ENCODE measurements at places on chromosomes 2 and 18.

DNA sequence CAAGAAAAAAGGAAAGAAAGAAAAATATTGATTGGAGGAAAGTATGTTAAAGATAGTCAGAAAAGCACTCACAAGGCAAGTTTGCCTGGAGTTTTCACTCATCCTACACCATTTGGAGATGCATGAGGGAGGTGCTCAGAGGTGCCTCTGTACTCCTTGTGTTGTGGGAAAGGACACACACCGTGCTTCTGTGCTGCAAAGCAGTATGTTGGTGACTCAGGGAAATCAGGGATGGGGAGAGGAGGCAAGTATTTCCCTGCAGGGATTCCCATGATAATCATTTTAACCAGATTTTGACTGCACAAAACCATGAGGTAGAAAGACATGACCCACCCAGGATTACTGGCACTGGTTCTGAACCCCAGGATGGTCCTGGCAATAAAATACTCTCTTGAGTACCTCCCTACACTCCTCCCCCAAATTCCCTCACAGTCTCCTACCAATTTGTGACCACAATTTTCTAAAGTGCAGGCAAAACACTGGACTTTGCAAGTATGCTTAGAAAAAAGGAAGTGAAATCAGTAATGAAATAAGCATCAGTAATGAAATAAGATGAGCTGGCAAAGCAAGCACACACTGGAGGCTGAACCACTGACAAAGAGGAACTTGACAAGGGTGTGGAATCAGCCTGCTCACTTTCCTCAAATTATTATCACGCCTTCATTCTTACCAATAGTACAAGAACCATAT is 155.5 kb upstream of the ACVR2A start:
- DNase-seq = no peak

DNA sequence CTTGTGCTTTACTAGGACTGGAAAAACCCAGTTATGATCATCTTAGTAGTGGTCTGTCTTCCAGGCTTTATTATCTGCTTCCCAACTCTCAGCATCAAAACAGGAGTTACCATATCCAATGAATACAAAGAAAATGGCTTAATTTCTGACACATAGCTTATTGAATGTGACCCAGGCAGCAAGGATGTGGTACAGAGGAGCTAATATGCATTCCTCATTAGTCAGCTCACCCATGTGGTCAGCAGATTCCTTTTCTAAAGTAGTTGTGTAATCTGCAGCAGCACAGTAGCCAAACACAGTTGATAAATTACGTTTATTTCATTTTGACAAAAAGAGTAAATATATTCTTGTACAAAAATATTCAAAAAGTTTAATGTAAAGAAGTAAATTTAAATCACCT is 43.6 kb downstream of the TSPYL6 start:
- no peak for DNase-seq

DNA sequence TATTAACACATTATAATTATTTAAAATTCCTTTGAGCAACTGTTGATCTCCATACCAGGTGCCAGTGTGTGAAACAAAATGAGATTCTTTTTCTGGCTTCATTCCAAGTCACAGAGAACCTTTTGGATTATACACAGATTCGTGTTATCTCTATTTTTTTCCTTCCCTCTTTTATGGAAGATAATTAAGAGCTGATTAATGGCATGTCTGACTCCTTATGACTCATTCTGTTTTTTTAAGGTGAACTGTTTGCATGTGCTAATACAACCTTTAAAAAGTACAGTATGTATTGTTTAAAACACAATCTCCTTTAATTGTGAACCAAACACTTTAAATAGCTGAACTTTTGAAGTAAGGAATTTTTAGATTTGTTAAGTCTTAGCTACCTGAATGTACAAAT is 39.3 kb downstream of the PELI1 start:
- no peak for DNase-seq

DNA sequence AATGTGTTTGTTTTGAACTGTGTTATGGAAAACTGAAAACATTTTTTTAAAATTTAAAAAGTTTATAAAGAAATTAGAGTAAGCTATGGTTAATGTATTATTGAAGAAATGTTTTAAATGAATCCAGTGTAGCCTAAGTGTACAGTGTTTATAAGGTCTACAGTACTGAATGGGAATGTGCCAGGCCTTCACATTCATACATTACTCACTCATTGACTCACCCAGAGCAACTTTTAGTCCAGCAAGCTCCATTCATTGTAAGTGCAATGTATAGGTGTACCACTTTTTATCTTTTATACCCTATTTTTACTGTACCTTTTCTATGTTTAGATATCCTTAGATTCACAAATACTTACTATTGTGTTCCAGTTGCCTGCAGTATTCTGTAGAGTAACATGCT is 215.1 kb upstream of the THUMPD2 start:
- DNase-seq = no peak

DNA sequence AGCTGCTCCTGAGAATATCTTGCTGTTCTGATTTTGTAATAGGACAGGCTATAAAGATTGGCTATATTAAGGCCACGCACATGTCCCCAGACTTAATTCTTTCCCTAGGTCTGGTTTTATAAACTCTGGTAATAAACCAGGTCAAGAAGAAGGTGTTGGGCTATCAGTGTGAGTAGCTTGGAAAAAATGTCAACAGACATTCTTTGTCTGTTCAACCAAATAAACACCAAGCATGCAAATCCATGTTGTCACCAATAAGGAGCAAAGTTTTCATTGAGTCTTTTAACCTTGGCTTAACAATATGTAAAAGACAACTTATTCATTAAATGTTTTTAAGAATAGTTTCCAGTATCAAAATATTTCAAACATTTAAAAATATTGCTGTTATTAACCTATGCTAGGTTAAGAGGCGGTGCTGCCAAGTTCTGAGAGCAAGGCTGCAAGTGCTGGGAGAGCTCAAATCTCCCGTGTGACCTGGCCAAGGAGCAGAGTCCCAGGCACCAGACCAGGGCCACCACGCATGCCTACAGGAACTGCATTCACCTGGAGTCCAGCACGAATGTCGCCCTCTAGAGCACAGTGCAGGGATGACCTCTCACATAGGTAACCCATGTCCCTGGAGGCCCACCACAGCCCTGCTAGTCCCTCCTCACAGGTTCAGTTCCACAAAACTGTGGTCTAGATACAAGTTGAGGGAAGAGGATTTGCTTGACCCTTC is 120.5 kb upstream of the POU3F3 start:
- DNase-seq = no peak

GRCh38 chr2:5885451-5886173 is 193.4 kb downstream of the SOX11 start:
- no peak for DNase-seq

GRCh38 chr2:231634951-231635875 is 42.5 kb downstream of the TEX44 start:
- no peak for DNase-seq

- DNase-seq = no peak
These were observed 239.1 kb downstream of the SCG2 start for GRCh38 chr2:223363085-223363484.

- DNase-seq = no peak
These were observed 101.9 kb downstream of the GPD2 start for GRCh38 chr2:156538083-156538504.

DNA sequence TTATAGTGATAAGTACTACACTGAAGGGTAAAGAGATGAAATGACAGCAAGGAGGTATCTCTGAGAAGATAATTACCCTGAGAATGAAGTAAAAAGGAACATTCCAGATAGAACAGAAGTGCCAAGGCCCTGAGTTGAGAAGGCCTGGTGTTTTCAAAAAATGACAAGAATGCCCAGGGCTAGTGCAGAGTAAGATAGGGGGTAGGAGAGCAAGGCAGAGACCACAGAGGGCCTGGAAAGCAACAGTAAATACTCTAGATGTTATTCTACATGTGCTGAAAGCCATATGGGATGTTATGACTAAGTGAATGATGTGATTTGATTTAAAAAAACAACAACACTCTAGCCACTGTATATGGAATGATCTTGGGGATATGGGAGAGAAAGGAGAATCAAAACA is 52.3 kb downstream of the BAZ2B start:
- DNase-seq = no peak

Data from NCI-H1694 treated with DMSO at 0.1 percent for 48 hours (cell line).